ENCODE measurements at places on chromosomes 16 and 17.

DNA sequence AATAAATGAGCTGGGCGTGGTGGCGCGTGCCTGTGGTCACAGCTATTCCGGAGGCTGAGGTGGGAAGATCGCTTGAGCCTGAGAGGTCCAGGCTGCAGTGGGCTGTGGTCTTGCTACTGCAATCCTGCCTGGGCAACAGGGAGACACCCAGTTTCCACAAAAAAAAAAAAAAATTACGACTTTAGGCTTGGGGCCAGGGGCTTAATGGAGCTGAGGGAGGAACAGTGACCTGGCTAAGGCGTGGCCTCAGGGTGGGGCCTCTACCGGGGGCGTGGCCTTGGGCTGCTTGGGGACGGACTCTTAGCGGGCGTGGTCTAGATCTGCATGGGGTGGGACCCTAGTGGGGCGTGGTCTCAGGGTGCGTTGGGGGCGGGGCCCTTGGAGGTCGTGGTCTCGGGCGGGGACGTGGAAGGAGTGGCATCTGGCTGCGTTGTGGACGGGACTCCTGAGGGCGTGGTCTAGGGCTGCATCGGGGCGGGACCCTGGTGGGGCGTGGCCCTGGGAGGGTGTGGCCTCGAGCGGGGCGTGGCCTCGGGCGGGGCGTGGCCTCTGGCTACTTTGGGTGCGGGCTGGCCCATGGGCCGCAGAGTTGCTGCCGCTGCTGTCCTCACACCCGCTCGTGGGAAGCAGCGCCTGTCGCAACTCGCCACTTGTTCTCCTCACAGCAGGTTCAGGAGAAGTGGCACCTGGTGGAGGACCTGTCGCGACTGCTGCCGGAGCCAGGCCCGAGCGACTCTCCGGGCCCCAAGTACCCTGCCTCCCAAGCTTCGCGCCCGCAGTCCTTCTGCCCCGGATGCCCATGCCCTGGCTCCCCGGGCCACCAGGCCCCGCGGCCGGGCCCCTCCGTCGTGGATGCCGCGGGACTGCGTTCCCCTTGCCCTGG is 5.8 kb upstream of the C17orf99 start:
- no peak overlapping the region for H3K4me3 ChIP-seq
- H3K27me3 ChIP-seq: peaks cover 9% of the 10 kb centered on the region

GRCh38 chr16:88705076-88705684 is 1.0 kb downstream of the RNF166 start:
- H3K27me3 ChIP-seq: peaks cover 27% of the 10 kb centered on the region
- peak overlapping the region; percentile 98 for H3K27ac ChIP-seq
- DNase-seq: no peak
- H3K4me1 ChIP-seq: peaks cover 49% of the 10 kb centered on the region

- peaks cover 3% of the 10 kb centered on the region for H3K36me3 ChIP-seq
- H3K4me3 ChIP-seq: no peak overlapping the region
- peak; percentile 24 for DNase-seq
- peaks cover 1% of the 10 kb centered on the region for H3K27me3 ChIP-seq
- H3K4me1 ChIP-seq: no peaks in the 10 kb centered on the region
Observed at GRCh38 chr16:80369138-80369958, 171.4 kb upstream of the DYNLRB2 start.

- H3K4me3 ChIP-seq: peak overlapping the region; percentile 50
- peaks cover 2% of the 10 kb centered on the region for H3K27me3 ChIP-seq
- H3K27ac ChIP-seq: peak overlapping the region; percentile 73
- H3K4me1 ChIP-seq: peaks cover 26% of the 10 kb centered on the region
Observed at GRCh38 chr17:6599364-6599763, 41.1 kb downstream of the KIAA0753 start.

DNA sequence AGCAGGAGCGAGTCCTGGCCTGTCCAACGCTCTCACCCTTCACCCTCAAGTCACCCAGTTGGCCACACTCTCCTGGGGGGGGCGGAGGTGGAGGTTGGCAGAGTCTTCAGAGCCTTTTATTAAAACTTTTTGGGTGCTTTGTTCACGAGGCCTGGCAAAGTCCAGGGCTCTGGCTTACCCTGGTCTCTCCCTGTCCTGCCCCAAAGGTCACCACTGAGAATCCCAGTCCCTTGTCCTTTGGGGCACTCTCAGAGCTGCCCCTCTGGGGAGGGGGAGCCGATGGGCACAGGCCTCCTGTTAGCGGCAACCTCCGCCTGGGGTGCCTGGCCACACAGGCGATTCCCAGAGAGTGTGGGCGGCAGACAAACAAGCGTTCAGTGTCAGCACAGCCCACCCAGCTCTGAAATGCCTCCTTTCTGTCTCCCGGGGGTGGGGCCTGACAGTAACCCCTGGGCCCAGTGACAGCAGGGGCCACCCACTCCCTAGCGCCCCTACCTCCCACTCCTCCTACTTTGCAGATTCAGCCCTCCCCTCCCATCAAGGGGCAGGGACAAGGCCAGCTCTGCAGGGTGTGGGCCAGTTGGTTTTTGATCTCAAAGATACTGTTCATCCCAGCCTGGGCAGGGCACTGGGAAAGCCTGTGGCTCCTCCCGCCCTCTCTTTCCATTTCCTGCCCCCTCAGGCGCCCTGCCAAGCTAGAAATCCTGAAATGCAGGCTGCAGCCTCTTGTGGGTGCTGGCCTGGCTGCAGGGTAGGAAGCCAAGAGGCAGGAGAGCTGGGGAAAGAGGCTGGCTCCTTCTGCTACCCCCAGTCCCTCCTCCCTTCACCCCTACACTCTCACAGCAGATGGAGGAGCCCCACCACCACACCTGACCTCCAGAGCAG is 36.6 kb upstream of the EMP2 start:
- no peak for DNase-seq
- H3K4me3 ChIP-seq: no peak overlapping the region
- no peaks in the 10 kb centered on the region for H3K36me3 ChIP-seq
- H3K4me1 ChIP-seq: peaks cover 2% of the 10 kb centered on the region
- H3K27me3 ChIP-seq: peaks cover 2% of the 10 kb centered on the region

DNA sequence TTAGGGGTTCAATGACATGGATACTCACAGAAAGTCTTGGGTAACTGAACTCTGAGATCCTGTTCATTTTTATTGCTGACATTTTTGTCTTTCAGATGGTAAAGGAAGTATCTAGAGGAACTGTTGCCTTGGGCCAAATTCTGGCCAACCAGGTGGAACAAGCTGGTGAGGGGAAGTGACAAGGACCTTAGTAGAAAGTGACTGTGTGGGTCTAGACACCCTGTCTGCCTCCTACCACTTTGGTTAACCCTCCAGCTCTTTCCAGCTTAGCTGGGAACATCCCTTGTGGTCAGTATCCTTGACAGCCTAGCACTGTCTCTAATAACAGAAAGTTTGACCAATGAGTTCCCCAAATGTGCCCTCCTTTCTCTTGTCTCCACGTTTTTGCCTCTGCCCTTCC is 28.8 kb upstream of the PRKCB start:
- H3K4me3 ChIP-seq: no peak overlapping the region
- H3K36me3 ChIP-seq: no peaks in the 10 kb centered on the region
- H3K27me3 ChIP-seq: peaks cover 4% of the 10 kb centered on the region
- peak overlapping the region; percentile 16 for H3K27ac ChIP-seq
- H3K4me1 ChIP-seq: peaks cover 13% of the 10 kb centered on the region
- DNase-seq: no peak

- H3K27ac ChIP-seq: no peak overlapping the region
- no peaks in the 10 kb centered on the region for H3K27me3 ChIP-seq
- no peaks in the 10 kb centered on the region for H3K4me1 ChIP-seq
- DNase-seq: no peak
- peaks cover 3% of the 10 kb centered on the region for H3K36me3 ChIP-seq
- no peak overlapping the region for H3K4me3 ChIP-seq
Observed at GRCh38 chr17:3524024-3524423, 33.6 kb downstream of the TRPV3 start.

GRCh38 chr17:67461228-67461780 is 84.2 kb downstream of the PITPNC1 start:
- peaks cover 19% of the 10 kb centered on the region for H3K4me1 ChIP-seq
- H3K27ac ChIP-seq: no peak overlapping the region
- peaks cover 3% of the 10 kb centered on the region for H3K27me3 ChIP-seq
- no peak overlapping the region for H3K4me3 ChIP-seq
- H3K36me3 ChIP-seq: peaks cover 9% of the 10 kb centered on the region

DNA sequence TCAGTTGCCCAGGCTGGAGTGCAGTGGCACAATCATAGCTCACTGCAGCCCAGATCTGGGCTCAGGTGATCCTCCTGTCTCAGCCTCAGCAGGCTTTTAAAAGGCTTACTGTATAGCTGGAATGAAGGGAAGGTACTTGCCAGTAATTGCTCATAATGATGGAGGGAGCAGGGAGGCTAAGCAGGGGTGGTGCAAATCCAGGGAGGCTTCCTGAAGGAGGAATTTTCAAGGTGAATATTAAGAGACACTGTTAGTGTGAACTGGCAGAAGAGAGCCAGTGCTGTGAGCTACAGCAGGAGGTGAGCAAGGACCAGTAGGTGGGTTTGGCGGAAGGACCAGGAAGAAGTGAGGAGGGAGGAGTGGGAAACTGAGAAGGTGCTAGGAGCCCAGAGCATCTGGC is 24.7 kb downstream of the CRHR1 start:
- no peaks in the 10 kb centered on the region for H3K4me1 ChIP-seq
- H3K27ac ChIP-seq: no peak overlapping the region
- H3K36me3 ChIP-seq: no peaks in the 10 kb centered on the region
- no peak overlapping the region for H3K4me3 ChIP-seq
- peaks cover 3% of the 10 kb centered on the region for H3K27me3 ChIP-seq
- no peak for DNase-seq

- peaks cover 38% of the 10 kb centered on the region for H3K4me1 ChIP-seq
- H3K27me3 ChIP-seq: peaks cover 28% of the 10 kb centered on the region
- H3K4me3 ChIP-seq: peak overlapping the region; percentile 99
- no peak overlapping the region for H3K27ac ChIP-seq
- DNase-seq: no peak
Observed at GRCh38 chr17:7235693-7236665, 1.7 kb upstream of the DVL2 start.

GRCh38 chr17:37327341-37328090 is 48.3 kb upstream of the C17orf78 start:
- H3K36me3 ChIP-seq: peaks cover under 1% of the 10 kb centered on the region
- no peak overlapping the region for H3K4me3 ChIP-seq
- no peak overlapping the region for H3K27ac ChIP-seq
- H3K4me1 ChIP-seq: no peaks in the 10 kb centered on the region
- H3K27me3 ChIP-seq: no peaks in the 10 kb centered on the region

DNA sequence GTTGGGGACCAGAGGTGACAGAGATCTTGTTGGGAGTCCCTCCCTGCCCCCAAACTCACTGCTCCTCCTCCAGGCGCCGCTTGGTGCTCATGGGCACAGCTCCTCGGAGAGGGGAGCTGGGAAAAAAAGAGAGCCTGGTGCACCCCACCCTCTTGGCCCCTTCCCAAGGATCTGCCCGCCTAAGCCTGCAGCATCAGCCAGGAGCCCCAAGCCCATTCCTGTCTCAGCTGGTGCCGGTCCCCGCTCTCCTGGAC is 400 bp downstream of the HCFC1R1 start:
- peaks cover 23% of the 10 kb centered on the region for H3K27me3 ChIP-seq
- no peak for DNase-seq
- H3K36me3 ChIP-seq: peaks cover 6% of the 10 kb centered on the region
- H3K4me3 ChIP-seq: peak overlapping the region; percentile 91
- H3K27ac ChIP-seq: no peak overlapping the region

GRCh38 chr17:18025241-18025944 is 13.6 kb downstream of the ATPAF2 start:
- peaks cover 3% of the 10 kb centered on the region for H3K4me1 ChIP-seq
- no peak for DNase-seq
- H3K36me3 ChIP-seq: no peaks in the 10 kb centered on the region
- no peak overlapping the region for H3K4me3 ChIP-seq
- H3K27ac ChIP-seq: peak overlapping the region; percentile 64
- H3K27me3 ChIP-seq: no peaks in the 10 kb centered on the region

GRCh38 chr17:76735586-76736348 is 1.4 kb downstream of the SRSF2 start:
- peak overlapping the region; percentile 100 for H3K4me3 ChIP-seq
- peaks cover 38% of the 10 kb centered on the region for H3K4me1 ChIP-seq
- no peak for DNase-seq
- H3K27me3 ChIP-seq: peaks cover 14% of the 10 kb centered on the region
- H3K27ac ChIP-seq: peak overlapping the region; percentile 98

DNA sequence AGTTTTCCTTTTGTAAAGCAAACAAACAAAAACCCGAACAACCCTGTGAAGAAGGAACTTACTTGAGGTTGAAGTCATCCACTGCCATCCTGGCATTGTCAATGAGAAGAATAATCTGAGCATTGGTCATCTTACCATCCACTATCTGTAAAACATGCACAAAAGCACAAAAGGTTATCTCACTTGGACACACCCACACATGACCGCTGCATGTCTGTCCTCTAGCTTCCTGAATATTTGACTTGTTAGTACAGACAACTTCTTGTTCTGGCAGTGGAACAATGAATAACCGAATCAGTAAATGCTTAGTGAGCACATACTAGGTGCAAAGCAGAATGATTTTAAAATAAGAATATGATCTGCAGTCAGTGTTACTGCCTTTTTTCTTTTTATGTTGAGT is 6.1 kb downstream of the KRT23 start:
- no peaks in the 10 kb centered on the region for H3K36me3 ChIP-seq
- H3K4me3 ChIP-seq: no peak overlapping the region
- no peak for DNase-seq
- H3K27ac ChIP-seq: no peak overlapping the region

GRCh38 chr17:62804822-62805221 is 3.3 kb downstream of the MARCHF10 start:
- no peaks in the 10 kb centered on the region for H3K4me1 ChIP-seq
- peaks cover 2% of the 10 kb centered on the region for H3K27me3 ChIP-seq
- no peak for DNase-seq

DNA sequence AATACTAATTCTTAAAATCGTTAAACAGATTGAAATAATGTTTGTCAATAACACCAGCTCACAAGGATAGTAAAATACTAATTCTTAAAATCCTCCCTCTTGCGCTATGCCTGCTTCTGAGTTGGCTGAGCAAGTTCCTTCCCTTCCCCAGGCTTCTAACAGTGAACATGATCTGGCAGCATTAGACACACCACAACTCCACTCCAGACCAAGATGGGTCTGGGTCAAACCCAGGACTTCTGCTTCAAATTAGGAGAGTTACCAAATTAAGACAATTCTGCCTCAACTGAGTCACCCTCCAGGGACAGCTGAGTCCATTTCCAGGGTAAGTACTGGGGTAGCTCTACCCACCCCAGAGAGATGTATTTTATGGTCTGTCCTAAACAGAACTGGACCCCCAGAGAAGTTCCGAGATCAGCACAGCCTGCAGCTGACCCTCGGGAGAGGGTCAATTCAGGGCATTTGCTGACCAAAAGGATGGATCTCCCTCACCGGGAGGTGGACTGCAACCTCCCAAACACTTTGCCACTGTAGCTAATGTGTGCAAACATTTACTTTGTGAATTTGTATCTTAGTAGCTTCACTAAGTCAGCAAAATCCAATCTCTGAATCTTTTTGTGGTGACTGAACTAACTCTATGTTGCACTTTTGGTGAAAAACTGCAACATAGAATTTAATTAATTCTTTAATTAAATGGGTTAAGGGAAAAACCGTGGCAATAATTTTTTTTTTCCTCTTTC is 48.8 kb downstream of the ADCY9 start:
- H3K4me3 ChIP-seq: no peak overlapping the region
- no peaks in the 10 kb centered on the region for H3K27me3 ChIP-seq
- no peak for DNase-seq
- no peaks in the 10 kb centered on the region for H3K36me3 ChIP-seq
- H3K27ac ChIP-seq: no peak overlapping the region

GRCh38 chr17:74545843-74546230 is at the start of gene CD300C:
TSS of gene CD300C (minus strand) at chr17:74546115. CDS start at chr17:74545782, 333 bp downstream.
- peak within 1 kb of the TSS; percentile 28 for H3K4me3 ChIP-seq
- H3K4me1 ChIP-seq: peaks cover 5% of the 10 kb centered on the region
- peaks cover 4% of the 10 kb centered on the region for H3K36me3 ChIP-seq

All from endothelial cell (in vitro differentiated cells).